ENCODE measurements at places on chromosomes 3 and 15.

- no peak for DNase-seq
These were observed 7.8 kb downstream of the EIF1B start for GRCh38 chr3:40317061-40317855.

DNA sequence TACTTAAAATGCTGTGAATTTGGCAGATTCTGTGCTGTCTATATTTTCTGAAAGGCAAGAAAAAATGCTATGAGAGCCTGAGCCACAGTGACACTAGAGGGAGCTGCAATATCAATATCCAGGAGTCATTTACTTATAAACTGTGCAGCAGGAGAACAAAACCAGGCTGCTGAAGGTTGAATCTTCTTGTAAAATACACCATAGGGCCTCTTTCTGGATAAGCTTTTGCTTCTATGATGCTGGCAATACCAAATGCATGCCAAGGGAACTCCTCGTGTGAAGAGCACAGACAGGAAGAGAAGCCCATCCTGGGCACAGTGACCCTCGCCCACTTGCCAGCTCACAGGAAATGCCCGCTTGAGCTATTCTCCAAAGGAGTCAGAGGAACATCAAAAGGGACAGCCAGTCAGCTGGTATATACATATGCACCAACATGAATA lies 48.0 kb upstream of the TSPAN3 start:
- no peak for DNase-seq

DNA sequence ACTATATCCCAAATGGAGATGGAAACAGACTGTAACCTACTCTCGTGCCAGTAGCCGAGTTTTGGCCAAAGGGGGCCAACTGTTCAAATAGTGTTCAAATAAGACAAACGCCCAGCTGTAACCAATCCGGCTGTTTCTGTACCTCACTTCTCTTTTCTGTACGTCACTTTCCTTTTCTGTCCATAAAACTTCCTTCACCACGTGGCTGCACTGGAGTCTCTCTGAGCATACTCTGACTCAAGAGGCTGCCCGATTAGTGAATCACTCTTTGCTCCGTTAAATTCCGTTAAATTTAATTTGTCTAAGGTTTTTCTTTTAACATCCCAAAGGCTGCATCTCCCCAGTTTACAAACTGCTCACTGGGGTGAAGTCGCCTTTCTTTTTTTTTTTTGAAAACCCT lies 219.2 kb upstream of the P2RY1 start:
- no peak for DNase-seq

- no peak for DNase-seq
These were observed 2.4 kb downstream of the CCR2 start for GRCh38 chr3:46356276-46356675.

DNA sequence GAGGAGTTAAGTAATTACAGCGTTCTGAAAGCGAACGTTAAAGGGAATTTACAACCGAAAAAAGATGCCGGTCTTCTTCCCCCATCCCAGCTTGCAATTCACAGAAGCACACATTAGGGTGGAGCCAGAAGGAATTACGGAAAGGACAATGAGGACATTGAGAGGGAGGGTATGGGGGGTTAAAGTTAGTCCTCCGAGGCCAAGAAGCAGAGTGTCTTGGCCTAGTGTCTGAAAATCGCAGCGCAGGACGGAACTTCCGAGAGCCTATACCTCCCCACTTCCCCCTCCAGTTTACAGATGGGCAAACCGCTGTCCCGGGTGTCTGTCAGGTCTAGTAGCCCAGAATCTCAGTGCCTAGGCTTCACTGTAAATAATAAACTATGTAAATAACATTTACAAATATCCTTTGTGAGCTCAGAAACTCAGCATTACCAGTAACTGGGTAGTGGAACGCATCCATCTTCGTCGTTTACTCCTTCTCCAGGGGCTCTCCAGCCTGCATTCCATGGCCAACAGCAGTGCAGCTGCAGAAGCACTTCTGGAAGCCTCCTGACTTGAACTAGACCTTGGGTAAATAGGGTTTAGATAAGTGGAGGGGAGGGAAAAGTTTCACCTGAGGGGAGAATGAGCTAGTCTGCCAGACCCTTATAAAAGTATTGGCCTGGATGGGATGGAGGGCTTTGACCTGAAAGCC lies 922 bp downstream of the ADPRH start:
- DNase-seq, result no peak

GRCh38 chr3:164879201-164879600 lies 199.1 kb downstream of the SI start:
- no peak for DNase-seq

DNA sequence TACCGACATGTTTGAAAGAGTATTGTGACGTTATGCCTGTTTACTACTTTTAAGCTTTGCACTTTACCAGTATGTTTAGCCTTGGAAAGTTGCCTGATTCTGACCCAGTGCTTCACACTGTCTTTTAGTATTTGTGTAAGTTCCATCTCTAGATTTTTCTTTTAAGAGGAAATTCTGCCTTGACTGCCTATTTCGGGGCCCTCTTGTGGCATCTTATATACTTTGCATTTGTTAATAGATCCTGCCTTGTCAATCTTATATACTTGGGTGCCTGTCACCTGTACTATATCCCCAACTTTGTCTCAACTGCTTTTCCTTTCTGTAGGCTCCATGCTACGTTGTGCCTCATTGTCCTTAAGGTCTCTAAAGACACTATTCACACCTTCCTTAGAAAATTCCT lies 244.6 kb downstream of the STXBP5L start:
- no peak for DNase-seq

GRCh38 chr3:102525624-102526023 lies 90.8 kb downstream of the ZPLD1 start:
- DNase-seq, result no peak

DNA sequence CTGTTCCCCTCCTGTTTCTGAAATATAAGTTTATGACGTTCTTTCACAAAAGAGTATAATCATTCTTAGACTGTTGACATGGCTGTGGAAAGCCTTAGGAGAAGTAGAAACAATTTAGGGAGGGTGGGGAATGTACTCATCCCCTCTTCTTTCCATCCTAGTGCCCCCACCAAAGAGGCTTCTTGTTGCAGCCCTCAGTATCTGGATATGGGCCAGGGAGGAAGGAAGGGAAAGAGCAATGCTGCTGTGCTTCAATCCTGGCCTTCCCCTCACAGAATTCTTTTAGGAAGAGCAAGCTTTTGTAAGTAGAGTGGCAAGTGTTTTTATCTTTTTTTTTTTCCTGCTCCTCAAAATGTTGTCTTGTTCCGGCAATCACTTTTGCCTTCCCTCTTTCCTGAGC lies 1.7 kb downstream of the INAFM2 start:
- no peak for DNase-seq

GRCh38 chr15:58608711-58609110 lies 140.8 kb downstream of the ADAM10 start:
- no peak for DNase-seq

DNA sequence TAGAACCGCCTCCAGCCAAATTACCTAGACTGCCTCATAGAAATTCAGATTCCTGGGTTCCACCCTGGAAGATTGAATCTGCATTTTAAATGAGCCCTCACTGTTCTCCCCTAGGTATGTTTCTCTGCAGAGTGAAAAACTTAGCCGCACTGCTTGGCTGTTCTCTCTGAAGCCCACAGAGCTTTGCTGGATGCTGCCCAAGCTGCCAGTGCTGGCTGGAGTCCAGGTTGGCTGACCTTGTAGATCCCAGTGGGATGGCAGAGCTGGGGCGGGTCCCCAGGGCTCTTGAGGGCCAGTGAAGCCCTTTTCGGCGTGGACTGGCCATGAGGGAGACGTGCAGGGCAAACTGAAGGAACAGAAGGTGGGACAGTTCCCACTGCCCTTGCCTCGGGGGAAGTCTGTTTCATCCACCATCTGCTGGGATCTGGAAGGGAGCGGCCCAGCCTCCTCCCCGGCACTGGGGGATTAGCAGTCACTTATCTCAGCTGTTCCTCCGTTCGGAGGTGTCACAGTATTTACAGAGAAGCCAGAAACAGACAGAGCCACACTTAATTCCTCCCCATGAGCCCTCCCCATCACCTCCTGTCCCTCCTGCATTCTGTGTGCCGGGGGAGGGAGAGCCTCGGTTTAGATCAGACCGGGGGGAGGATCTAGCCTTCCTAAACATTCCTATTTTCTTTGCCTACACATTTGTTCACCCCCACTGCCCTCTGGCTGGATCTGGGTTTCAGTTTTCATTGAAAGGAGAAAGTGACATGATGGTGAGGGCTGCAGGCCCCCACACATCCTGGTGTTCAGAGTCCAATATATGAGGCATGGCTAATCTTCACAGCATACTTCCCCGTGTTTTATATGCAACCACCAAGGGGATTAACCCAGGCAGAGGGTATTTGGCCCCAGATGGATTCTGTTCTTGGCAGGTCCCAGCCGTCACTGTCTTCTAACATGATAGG lies 4.1 kb upstream of the ACTC1 start:
- no peak for DNase-seq

- no peak for DNase-seq
These were observed 483.9 kb downstream of the RBMS3 start for GRCh38 chr3:29764603-29765254.

DNA sequence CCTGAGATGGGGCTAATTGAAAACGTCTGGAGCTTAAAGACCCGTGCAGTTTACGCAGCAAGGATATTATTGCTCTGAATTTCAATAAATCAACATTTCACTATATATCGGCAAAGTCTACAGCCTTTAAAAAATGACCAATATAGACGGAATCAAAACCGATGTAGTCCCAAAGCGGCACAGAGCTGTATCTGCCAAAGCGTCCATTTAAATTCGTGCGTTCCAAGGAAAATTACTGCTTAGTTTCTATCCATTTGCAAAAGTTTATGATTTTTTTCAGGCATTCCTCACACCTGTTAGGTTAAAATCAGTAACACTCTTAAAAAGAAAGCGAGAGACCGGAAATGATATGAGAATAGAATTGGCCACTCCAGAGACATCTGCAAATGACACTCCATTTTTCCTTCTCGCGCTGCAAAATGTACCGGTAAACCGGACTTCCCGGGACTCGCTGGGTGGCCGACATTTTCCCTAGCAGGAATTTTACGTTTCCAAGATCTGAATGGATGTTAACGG lies 777 bp upstream of the EIF4A2 start:
- DNase-seq, result no peak

DNA sequence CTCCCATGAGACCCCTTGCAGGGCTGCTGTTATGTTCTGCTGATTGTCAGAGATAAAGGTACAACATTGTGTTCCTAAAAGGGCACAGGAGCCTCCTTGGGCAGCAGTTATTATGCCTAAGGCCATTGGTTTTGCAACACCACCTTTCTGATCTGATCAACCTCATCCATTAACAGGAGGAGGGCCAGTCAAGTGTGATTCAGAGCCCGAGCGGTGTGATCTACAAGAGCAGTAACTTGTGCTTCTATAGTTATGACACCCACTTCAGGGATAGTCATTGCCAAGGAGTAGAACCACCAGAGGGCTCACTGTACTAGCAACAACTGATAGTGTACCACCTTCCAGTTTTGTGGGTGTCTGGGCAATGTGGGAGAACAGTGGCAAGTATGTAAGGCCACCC lies 1457.9 kb upstream of the CADM2 start:
- no peak for DNase-seq

DNA sequence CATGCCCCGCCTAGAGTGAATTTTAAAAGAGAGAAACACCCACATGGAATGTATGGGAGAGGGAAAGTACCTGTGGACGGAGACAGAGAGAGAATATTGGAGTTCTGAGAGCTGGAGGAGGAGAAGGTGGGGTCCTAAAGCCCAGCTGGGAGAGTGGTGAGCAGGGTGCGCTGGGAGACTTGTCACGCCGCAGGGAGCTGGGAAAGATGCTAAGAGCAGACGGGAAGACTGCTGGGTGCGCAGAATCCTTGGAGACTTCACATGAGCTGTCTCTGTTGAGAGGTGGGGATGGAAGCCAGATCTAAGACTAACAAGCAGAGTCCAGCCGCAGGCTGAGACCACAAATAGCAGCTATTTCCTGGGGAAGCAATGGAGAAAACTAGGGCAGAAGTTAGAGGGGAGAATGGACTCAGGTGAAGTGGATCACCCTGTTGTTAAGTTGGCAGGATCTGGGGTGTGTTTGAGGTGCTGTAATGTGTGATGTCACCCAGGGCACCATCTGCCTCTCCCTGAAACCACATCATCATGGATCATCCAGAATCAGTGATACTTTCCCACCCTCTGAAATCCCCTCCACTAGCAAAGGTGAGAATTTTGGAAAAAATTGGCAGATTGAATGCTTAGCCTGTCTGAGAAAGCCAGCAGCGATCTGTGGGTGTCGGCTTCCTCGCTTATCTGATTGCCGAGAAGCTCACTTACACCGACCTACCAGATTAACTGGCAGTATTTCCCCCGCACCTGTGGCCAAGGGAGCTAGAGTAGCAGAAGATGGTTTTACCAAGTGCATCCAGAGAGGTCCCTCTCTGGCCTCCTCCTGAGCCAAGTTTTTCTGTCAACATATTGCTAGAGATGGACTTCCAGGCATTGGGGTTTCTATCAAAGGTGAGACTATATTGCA lies 174.8 kb upstream of the BHLHE40 start:
- DNase-seq, result no peak
